Peyer's patch (tissue), 4 donors: ENCODE measurements at places on chromosomes 4 and X. TPM values are rescaled to one million over a fixed set of nuclear protein-coding genes. Genes with fewer than 3 reads are reported as not detected.

DNA sequence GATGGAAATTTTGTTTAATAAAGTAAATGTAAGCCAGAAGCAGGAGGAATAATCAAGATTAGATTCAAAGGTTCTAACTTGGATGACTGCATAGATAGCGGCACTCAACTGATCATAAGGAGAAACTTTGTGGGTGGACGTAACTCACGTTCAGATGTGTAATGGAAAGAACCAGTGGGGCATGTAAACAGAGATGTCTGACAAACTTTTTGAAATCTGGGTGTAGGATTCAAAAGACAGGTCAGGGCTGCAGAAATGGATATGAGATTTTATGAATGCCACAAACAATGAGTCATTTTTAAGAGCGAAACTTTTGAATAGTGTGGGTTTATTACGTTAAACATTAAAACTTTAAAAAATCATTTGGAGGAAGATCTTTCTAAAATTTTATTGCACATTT, 375.6 kb downstream of the GBA3 start:
- no peak for DNase-seq

- DNase-seq, result no peak
Observed at GRCh38 chr4:55036405-55036804, 89.0 kb downstream of the KDR start.

- DNase-seq, result no peak
Observed at GRCh38 chr4:174241162-174241561, 42.3 kb downstream of the FBXO8 start.

CENPVL1 gene
- not detected for total RNA-seq

DNA sequence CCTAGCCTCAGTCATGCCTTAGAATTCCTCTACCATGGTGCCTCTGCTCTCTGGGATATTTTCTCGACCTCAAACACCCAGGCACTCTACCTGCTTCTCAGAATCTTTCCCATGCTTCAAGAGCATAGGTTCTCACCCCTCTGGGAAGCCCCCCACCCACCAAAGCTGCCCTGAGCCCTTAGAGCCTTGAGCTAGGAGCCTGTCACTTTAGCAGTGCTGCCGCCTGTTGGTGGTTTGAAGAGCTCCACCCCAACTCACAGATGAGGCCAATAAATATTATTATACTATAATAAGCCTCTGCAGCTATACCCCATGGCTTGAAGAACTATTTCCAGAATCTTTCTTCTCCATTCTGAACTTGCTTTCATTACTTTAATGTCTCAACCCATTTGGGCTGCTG, 109.7 kb downstream of the RTL5 start:
- DNase-seq, result no peak

DNA sequence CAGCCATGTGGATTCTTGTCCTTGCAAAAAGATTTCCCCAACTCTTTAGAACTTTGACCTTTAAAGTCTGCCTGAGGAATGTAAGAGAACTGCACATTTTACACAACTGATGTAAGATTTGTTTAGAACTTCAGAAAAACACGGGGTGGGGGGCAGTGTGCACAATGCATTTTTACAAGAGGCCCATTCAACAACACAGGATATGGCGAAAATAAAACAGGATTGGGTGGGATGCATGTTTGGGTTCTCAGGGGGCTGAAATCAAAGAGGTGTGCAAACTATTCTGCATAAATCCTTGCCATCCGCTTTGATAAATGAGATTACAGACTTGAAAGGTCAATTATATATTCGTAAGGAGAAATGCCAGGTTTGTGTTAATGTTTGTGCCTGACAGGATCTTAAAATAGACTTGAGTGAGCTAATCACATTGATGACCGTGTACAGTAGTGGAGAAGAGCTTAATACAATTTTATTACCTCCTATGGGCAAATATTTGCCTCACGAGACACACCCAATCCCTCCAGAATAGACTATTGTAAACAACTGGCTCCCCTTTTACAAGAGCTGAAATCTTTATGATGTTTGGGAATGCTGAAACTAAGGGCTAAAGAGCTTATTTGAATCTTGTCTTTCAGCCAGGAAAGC, 184.1 kb upstream of the LEF1 start:
- no peak for DNase-seq

DNA sequence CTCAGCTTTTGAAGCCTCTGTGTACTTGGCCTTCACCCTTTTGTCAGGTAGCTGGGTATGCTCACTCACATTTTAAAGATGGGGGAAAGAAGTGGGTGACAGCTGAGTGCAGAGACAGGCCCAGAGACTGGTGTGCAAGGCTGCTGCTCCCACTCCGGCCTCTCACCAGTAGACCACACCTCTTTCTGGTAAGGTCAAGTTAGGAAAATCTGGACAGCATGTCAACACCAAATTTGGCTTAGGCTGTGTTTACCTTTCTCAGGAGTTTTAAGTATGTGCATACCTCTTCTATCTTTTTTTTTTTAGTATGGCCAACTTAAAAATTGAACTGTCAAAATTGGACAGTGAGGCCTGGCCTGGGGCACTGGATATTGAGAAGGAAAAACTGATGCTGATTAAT, 66.6 kb downstream of the CLDN22 start:
- no peak for DNase-seq

GPR78 gene
- total RNA-seq, result not detected

DNA sequence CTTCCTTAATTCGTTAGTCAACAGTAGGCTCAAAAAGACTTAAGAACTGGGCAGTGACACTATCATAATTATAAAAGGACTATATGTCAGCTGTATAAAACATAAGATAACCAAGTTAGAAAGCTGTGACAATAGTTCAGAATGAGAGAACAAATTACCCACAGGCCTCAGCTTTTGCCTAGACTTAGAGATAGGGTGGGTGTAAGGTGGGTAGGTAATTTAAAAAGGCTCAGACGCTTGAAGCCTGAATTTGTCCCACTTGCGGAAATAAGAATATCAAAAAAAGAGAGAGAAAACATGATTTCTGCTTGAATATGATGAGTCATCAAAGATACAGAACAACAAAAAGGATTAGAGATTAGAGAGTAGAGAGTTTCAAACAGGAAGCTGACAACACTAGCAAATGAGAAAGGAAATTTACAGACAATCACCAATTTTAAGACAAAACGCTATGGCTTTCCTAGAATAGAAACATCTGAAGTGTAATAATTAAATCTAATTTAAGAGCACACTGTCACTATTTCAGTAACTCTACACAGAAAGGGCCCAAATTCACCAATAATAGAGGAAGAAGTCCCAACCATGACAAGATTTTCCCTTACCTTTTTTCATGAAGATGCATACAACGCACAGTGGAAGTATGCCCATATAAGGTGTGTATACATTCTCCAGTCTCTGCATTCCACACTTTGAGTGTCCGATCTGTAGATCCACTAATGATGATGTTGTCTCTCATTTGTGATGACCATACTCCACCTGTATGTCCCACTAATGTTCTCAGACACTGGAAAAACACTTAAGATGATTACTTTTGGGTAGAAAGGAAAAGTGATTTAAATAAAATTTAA, 208.1 kb downstream of the FBXW7 start:
- DNase-seq, result no peak

GRCh38 chr4:84384801-84385200, 114.3 kb downstream of the NKX6-1 start:
- DNase-seq, result no peak

- peak; percentile 66 for DNase-seq
Observed at GRCh38 chrX:76427560-76428242, at the start of gene MAGEE1. MAGEE1 (plus strand) TSS chrX:76427710; CDS start chrX:76427931, 221 bp downstream.

GRCh38 chr4:139603576-139604410, 47.8 kb upstream of the SETD7 start:
- DNase-seq, result no peak

DNA sequence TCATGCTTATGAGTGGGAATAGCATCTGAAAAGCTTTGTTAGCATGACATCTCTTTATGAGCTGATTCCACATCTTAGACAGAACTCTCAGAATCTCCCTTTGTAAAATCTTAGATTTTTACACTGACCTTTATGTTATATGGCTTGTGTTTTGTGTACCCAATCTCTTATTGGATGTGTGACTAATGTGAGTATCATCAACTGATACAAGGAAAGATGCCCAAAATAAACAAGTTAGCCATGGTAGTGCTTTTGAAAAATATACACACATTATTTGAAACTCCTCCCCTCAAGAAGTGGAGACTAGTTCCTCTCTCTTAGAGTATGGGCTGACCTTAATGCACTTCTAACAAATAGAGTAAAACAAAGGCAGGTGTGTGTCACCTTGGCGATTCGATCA, 160.1 kb upstream of the NRK start:
- no peak for DNase-seq

DNA sequence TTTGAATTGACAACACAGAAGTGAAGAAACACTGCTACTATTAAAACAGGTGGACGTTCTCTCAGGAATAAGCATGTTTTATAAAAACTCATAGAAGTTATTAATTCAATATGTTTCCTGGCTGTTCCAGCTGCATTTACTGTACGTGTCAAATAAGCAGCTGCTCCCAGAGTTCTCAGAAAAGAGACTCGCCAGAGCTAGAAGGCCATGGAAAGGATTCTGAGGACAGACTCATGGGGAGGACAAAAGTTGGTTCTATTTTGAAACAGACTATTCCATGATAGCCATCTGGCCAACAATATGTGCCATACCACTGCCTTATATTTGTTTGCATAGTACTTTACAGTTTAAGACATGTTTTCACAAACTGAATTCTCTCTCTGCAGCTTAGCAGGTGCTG, 136.5 kb downstream of the NR3C2 start:
- no peak for DNase-seq

- no peak for DNase-seq
Observed at GRCh38 chrX:145856181-145856580, 38.6 kb downstream of the SLITRK2 start.

- no peak for DNase-seq
Observed at GRCh38 chr4:666436-666810, 7.7 kb downstream of the ATP5ME start.
